AG08395 (cell line): ENCODE measurements at places on chromosomes 7 and 10.

GRCh38 chr7:108660465-108660864 is 90.8 kb downstream of the DNAJB9 start:
- DNase-seq: no peak

DNA sequence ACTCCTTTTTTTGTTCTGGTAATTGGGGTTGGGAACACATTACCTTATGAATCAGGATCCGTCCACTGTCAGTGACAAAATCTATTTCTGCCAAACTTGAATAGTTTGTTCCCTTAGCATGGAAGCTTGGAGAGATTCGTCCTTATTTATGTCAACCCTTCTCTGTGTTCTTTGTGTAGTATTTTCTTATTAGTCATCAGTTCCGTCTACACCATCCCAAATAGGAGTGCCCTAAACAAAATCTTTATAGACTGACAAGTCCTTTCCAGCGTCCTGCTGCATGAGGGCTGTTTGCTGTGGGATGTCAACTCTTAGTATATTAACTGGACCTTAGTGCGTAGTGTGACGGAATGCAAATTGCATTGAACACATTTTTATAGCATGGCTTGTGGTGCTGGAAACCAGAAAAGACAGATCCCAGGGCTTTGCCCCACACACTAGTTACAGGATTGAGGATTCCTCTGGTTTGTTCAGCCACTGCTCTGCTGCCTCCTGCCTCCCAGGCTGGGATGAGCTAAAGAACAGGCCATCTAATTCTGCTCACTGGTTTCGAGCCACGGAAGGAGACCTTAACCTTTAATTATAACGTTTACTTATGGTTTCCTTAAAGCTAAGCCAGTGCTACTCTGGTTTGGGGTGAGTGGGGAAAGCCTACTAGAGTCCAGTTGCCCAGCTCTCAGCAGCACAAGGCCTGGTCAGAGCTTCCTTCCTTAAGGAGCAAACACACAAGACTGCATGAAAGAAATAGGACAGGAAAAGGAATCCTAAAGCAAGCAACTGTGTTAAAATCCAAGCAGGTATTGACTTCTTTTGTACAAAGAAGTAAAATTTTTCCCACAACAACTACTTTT is 194.4 kb downstream of the CCSER2 start:
- no peak for DNase-seq

- DNase-seq: no peak
Observed at GRCh38 chr10:122882766-122883165, 3.4 kb upstream of the FAM24B start.

DNA sequence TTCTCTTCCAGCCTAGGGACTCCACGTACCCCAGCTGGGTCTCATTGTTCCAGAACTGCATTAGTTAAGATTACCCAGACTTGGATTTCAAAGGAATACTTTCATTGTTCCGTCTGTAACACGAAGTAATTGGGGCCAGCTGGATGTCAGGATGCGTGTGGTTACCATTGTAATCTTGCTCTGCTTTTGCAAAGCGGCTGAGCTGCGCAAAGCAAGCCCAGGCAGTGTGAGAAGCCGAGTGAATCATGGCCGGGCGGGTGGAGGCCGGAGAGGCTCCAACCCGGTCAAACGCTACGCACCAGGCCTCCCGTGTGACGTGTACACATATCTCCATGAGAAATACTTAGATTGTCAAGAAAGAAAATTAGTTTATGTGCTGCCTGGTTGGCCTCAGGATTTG is 21.0 kb downstream of the LRRC17 start:
- peak; percentile 92 for DNase-seq

GRCh38 chr10:31584098-31584631 is 265.1 kb downstream of the ZEB1 start:
- DNase-seq: no peak

DNA sequence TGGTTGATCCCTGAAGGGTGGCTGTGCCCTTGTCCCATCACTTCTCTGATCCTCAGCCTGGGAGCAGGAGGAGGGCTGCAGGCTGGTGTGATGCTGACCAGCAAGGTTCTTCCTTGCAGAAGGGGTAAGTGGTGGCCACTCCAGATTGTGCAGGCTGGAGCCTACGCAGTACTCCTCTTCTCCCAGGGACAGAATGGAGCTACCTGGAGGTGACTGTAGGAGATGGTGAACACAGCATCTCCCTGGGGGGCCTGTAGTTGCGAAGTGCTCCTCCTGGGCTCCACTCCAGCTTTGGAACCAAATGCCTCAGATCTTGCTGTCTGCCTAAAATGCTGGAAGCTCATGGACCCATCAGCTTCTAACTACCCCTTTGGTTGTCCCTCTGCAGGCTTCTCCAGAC is 323.6 kb upstream of the PODXL start:
- DNase-seq: no peak

GRCh38 chr10:109205929-109206585 is 717.3 kb downstream of the XPNPEP1 start:
- peak; percentile 68 for DNase-seq

- no peak for DNase-seq
Observed at GRCh38 chr10:88507404-88507803, 75.7 kb downstream of the RNLS start.

DNA sequence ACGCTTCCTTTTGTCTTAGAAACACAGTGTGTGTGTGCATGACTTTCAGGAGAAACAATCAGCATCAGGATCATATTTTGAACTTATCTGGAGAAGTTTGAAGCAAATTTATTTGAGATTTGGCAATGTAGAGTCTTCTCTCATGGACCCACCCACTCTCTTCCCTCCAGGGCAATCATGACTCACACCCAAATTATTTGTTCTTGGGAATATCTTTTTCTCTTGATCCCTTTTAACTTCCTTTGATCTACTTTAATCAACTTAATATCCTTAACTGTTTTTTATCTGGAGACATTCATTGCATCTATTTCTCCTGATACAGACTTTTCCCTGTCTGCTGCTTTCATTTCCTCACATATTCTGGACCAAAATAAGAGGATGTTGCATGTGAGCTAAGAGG is 1174.3 kb downstream of the GATA3 start:
- peak; percentile 66 for DNase-seq

DNA sequence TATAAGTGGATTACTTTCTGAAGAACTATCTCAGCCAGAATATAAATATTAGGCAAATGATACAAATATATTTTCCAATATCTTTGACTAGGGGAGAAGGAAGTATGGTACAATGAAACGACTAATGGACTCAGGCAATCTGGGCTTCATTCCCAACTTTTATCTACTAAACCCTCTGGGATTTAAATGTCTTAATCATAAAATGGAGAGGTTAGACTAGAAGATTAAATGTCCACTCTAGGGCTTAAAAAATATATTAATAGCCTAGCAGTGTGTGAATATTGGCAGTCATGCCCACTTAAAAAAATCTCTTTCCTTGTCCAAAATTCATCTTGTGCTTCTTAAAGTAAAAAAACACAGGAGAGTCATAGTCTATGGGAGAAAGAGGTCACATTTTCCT is 98.3 kb downstream of the CTTNBP2 start:
- DNase-seq: no peak
